Thoracic aorta endothelial cell (primary cell): ENCODE measurements at places on chromosomes 1 and 21. TPM values are rescaled to one million over a fixed set of nuclear protein-coding genes. Genes with fewer than 3 reads are reported as not detected.

Gene ATPAF1
- total RNA-seq, result 47.2 and 52.7 TPM in 2 replicates

Gene PTGS2
- 12.9 and 61.7 TPM in 2 replicates for total RNA-seq

Gene SLC45A3
- total RNA-seq, result 7.0 and 10.1 TPM in 2 replicates

Gene PTPRC
- not detected in 2 replicates for total RNA-seq

Gene COL8A2
- 1.7 and 3.6 TPM in 2 replicates for total RNA-seq

Gene RASAL2
- total RNA-seq, result 25.5 and 37.8 TPM in 2 replicates
